Activated CD4-positive, alpha-beta T cell treated with anti-CD3 and anti-CD28 coated beads for 36 hours (primary cell): ENCODE measurements at places on chromosomes 1 and 21. TPM values are rescaled to one million over a fixed set of nuclear protein-coding genes. Genes with fewer than 3 reads are reported as not detected.

GRCh38 chr1:186658999-186659398 lies 21.2 kb downstream of the PTGS2 start:
- no peak overlapping the region for H3K27ac ChIP-seq
- no peak for DNase-seq
- no peak overlapping the region for H3K4me3 ChIP-seq
- no peaks in the 10 kb centered on the region for H3K4me1 ChIP-seq
- H3K36me3 ChIP-seq = no peaks in the 10 kb centered on the region

DNA sequence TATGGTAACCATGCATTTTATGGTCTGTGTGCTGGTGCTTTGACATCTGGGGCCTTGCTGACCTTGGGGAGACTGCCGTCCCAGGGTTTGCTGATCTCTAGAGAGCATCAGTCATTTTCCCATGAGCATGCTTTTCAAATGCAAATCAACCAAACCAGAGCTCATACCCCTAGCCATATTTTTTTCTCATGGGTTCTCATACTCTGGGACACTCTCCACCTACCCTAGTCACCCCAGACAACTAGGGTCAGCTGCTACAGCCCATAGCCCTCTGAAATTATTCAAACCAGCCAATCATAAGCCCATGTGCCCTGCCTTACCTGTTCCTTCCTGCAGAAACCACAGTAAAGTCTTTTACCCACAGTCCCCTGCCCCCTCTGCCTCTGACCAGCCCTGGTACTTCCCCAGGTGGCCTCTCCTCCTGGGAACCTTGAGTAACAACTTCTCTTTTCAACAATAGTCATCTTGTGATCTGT lies 132.0 kb downstream of the MAP3K21 start:
- no peaks in the 10 kb centered on the region for H3K36me3 ChIP-seq
- no peak overlapping the region for H3K4me3 ChIP-seq
- DNase-seq = no peak
- H3K27ac ChIP-seq = no peak overlapping the region
- no peaks in the 10 kb centered on the region for H3K4me1 ChIP-seq

Gene CELSR2
- total RNA-seq = 2.0 TPM

- H3K27ac ChIP-seq = no peak overlapping the region
- H3K36me3 ChIP-seq = no peaks in the 10 kb centered on the region
- H3K4me3 ChIP-seq = no peak overlapping the region
Measured at GRCh38 chr1:95034506-95034905, 38.2 kb downstream of the ALG14 start.

- H3K36me3 ChIP-seq = no peaks in the 10 kb centered on the region
- DNase-seq = no peak
- H3K4me3 ChIP-seq = no peak overlapping the region
- no peak overlapping the region for H3K27ac ChIP-seq
Measured at GRCh38 chr1:183291802-183292514, 105.9 kb downstream of the LAMC2 start.

Gene OR2L8
- not detected for total RNA-seq
